Stimulated activated CD8-positive, alpha-beta memory T cell treated with anti-CD3 and anti-CD28 coated beads, Interleukin-15, amount 100 ng/mL, for 24 hours (primary cell): ENCODE measurements at places on chromosomes 5 and 9.
A peak's percentile ranks its signal among the peaks of the same experiment; 100 is the strongest.

DNA sequence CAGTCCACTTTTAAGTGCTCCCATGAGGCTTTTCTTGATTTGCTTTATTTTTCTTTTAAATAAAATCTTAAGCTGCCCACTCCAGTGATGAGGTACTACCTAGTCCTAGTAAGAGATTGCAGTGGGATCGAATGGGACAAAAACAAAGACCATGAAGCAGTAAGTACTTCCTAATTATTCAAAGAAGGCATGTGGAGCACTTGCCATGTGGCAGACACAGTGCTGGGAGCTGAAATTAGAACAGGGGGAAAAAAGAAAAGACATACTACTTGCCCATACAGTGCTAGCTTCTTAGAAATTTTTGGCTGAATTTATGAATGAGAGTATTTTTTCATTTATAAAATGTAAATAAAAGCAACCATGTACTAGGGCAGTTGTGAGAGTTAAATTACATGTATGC is 239.9 kb upstream of the TNC start:
- no peak for DNase-seq

- no peak for DNase-seq
These were observed 391.3 kb downstream of the NR2F1-AS1 start for GRCh38 chr5:93189707-93190120.

DNA sequence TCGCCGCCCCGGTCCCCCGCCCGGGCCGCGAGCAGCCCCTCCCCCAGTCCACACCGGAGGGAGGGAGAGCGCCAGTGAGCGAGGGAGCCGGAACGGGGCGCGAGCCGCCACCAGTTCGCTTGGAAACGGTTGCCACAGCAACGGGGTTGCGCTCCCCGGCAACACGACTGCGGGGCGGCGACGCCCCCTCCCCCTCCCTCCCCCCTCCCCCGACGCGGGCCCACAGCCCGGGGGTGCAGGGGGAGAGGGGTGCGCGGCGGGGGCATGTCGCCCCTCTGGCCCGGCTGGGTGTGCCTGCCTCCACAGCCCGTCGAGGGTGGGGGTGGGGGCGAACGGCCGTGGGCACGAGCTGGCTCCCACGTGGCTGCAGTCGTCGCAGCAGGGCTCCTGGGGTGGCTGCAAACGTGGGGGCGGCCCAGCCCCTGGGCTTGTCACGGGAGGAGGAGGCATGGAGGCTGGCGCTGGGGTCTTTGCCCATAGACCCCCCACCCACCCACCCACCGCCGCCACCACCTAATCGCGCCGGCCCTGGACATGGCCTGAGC is 524 bp downstream of the PRR7 start:
- DNase-seq, result no peak

DNA sequence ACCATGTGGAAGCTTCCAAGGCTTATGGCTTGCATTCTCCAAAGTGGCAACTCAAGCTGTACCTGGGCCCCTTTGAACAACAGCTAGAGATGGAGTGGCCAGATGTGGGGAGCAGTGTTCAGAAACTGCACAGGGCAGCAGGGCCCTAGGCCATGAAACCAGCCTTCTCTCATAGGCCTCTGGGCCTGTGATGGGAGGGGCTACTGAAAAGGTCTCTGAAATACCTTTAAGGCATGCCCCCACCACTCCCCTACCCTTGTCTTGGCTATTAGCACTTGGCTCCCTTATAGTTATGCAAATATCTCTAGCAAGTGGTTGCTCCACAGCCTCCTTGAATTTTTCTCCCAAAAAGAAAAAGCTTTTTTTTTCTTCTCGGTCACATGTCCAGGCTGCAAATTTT is 1014.6 kb downstream of the DTWD2 start:
- no peak for DNase-seq

DNA sequence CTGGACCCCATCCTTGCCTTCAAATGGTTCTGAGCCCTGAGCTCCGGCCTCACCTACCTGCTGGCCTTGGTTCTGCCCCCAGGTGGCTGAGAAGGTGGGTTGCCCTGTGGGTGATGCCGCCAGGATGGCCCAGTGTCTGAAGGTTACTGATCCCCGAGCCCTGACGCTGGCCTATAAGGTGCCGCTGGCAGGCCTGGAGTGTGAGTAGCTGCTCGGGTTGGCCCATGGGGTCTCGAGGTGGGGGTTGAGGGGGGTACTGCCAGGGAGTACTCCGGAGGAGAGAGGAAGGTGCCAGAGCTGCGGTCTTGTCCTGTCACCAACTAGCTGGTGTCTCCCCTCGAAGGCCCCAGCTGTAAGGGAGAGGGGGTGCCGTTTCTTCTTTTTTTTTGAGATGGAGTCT is 5.2 kb downstream of the CEL start:
- no peak for DNase-seq

GRCh38 chr5:122844910-122845228 is 544 bp upstream of the SNX24 start:
- DNase-seq, result no peak

GRCh38 chr9:21097817-21098216 is 20.1 kb upstream of the IFNB1 start:
- DNase-seq, result no peak

GRCh38 chr5:169071-169727 is 22.1 kb upstream of the LRRC14B start:
- DNase-seq, result no peak

DNA sequence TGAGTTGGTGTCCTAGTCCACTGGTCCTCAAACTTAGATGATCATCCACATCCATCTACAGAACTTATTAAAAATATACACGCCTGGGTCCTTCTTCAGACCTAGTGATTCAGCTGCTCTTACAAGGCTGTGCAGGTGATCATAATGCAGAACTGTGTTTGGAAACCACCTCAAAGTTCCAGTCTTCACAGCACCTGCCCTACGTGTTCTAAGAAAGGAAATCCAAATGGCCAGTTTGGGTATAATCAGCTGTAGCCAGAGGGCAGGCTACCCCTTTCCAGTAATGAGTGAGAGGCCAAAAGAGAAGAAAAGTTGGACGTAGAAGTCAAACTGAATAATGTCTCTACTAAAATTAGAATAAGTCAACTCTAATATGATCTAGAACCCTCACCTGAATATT is 15.4 kb downstream of the REEP5 start:
- DNase-seq, result no peak

DNA sequence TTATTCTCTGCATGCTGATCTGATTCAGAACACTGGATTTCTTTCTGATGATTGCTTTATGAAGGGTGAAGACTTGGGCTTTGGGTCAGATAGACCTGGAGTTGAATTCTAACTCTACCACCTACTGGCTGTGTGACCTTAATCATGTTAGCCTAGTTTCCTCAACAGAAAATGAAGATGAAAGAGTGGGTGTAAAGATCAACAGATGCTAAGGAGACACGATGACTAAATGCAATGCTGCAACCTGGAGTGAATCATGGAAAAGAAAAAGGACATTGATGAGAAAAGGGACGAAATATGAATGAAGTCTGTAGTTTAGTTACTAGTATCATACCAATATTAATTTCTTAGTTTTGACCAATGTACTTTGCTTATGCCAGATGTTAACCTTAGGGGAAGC is 27.8 kb upstream of the DENND1A start:
- DNase-seq, result no peak

DNA sequence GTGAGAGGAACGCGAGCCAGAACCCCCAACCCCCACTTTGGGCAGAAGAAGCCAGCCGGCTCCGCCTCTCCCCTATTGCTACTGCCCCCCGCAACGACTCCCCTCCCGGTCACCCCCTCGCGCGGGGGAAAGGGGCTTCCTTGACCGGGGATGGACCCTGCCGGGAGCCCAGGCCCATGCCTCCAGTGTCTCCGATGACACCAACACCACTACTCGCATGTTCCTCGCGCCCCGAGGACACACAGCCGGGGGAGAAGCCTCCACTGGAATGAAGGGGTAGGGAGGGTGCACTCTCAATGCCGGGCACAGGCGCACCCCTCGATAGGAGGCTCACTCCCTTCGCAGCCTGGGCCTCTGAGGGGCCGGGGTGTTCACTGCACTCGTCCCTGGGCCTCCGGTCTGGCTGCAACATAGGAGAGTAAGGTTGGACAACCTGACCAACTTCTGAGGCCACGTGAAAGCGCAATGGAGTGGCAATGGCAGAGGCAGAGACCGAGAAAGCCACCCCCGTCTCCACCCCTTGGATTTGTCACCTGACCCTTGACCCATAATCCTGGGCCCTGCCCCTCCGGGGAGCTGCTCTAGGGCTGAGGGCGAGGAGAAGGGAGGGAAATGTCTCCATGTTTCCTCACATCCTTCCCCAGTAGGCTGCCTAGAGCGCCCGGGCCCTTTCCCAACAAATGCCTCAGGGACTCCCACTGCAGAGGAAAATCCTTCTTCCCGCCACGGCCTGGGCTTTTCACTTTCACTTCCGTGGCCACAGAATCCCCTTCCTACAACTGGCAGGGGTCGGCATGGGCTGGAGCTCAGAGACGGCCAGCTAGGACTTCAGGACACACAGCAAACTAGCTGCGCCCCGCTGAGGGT is 1.1 kb upstream of the CNTFR start:
- DNase-seq, result no peak

- no peak for DNase-seq
These were observed 2.3 kb downstream of the RXFP3 start for GRCh38 chr5:33938507-33938796.

DNA sequence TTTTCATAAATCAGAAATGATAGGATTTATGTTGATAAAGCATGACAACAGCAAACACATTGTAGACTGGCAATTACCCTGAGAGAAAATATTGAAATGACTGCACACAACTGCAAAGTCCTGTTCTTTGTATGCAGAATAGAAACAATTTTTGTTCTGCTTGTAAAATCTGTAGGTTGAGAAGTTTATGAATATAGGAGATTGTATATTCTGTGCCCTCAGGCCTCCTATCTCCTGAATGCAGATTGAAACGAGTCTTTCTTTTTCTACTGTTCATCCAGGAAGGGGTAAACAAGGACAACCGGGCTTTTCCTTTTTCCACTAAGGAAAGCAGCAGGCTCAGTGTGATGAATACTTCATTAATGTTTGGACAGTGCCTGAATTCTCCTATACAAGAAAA is 95.0 kb upstream of the HAPLN1 start:
- DNase-seq, result no peak

GRCh38 chr5:176492431-176492830 is 44.2 kb downstream of the FAF2 start:
- DNase-seq, result no peak

DNA sequence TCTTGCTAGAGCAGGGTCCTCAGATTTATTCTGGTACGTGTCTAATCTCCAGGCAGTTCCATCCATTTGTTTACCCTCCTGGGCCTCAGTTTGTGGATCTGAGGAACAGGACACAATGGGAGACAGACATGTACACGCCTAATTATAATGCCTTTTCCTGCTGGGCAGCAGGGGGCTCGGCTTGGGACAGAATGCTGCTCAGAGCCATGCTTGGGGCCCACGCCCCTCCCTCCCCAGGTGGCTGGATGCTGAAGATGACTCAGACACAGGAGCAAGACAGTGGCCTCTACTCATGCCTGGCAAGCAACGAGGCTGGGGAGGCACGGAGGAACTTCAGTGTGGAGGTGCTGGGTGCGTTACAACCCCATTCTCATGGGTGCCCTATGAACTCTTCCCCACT is 72.7 kb upstream of the ASS1 start:
- DNase-seq, result no peak

GRCh38 chr5:140317859-140318258 is 15.0 kb upstream of the PFDN1 start:
- DNase-seq, result no peak

DNA sequence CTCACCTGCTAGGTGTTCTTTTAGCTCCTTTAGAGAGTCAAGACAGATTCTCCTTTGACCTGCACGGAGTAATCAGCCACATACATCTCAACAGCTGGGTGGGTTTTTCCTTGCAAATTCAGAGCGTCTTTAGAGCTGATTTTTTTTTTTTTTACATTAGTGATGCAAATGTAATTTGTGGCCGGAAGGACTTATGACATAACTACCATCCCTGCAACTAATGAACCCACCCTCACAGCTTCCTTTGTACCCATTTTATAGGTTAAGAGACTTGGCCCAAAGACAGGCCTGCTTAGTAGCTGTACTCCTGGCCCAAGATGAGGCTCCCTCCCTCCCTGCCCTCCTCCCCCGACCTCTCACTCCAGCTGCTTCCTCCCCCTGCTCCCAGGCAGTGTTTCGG is 69.9 kb upstream of the NIPAL4 start:
- no peak for DNase-seq

GRCh38 chr5:143775258-143775657 is 36.7 kb upstream of the HMHB1 start:
- no peak for DNase-seq

- DNase-seq, result no peak
These were observed 191.2 kb downstream of the PIK3R1 start for GRCh38 chr5:68406767-68407241.

DNA sequence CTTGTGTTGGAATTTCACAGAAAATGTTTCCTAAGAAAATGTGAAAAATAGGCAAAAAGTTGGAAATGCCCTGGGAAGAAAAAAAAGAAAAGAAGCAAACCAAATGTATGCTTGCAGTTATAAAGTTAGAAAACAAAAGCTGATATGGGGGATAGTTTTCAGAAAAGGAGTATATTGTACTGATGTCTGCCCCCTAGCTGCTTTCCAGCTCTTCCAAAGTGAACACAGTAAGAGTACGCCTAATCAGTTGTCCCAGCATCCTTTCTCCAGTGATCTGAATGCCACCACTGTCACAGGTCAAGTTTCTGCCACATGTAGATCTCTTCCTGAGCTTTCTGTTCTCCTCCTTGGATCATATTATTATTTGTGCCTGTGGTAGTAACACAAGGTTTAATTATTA is 5.8 kb downstream of the TYRP1 start:
- DNase-seq, result no peak

DNA sequence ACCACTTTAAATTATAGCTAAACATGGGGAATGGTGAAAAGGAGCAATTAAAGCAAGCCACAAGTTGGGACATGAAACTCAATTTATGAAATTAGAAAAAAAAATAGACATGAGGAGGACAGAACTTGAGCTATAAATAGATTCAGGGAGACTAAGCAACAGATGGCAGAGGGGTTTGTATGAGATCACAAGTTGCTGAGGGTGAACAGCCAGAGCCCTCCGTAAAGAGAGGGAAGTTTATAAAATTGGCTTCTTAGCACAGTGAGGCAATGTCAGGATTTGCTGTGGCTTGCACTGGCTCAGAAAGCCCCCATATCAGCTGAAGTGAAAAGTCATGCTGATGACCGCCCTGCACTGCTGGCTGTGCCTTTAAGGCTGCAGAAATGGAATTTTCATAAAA is 443.4 kb upstream of the CD180 start:
- DNase-seq, result no peak

GRCh38 chr5:151691706-151692105 is 5.0 kb upstream of the SPARC start:
- DNase-seq, result no peak

GRCh38 chr5:136162008-136162407 is 29.4 kb downstream of the SMAD5 start:
- DNase-seq, result no peak

GRCh38 chr9:133238272-133238850 is 29.3 kb upstream of the OBP2B start:
- DNase-seq, result peak; percentile 14

DNA sequence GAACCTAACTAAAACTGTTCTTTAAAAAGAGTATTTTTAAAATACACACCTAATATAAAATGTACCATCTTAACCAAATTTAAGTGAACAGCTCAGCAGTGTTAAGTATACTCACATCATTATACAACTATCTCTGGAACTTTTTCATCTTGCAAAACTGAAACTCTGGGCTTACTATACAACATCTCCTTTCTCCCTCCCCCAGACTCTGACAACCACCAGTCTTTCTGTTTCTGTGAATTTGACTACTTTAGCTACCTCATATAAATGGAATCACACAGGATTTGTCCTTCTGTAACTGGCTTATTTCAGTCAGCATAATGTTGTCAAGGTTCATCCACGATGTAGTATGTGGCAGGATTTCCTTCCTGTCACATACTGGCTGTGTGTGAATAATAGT is 93.5 kb downstream of the FOXD1 start:
- no peak for DNase-seq

GRCh38 chr5:1205255-1206180 is 4.1 kb downstream of the SLC6A19 start:
- no peak for DNase-seq
